ENCODE measurements at places on chromosomes 13 and 19. TPM values are rescaled to one million over a fixed set of nuclear protein-coding genes. Genes with fewer than 3 reads are reported as not detected.

The YIPF2 gene
- 93.5 TPM for total RNA-seq

The FBXO17 gene
- 28.1 TPM for total RNA-seq

The KCNN1 gene
- 0.15 TPM for total RNA-seq

The CAPS gene
- 6.0 TPM for total RNA-seq

The LYL1 gene
- 0.99 TPM for total RNA-seq

The SIGLEC11 gene
- not detected for total RNA-seq

The FUT3 gene
- not detected for total RNA-seq
